ENCODE measurements at places on chromosomes 4 and X. TPM values are rescaled to one million over a fixed set of nuclear protein-coding genes. Genes with fewer than 3 reads are reported as not detected.

The CCSER1 gene
- 0.21 TPM for polyA plus RNA-seq

- DNase-seq = no peak
- H3K4me1 ChIP-seq = no peaks in the 10 kb centered on the region
- H3K4me3 ChIP-seq = no peak overlapping the region
- no peaks in the 10 kb centered on the region for H3K27me3 ChIP-seq
- H3K27ac ChIP-seq = no peak overlapping the region
- H3K36me3 ChIP-seq = no peaks in the 10 kb centered on the region
These were observed 142.4 kb upstream of the ANKRD50 start for GRCh38 chr4:124854968-124855367.

DNA sequence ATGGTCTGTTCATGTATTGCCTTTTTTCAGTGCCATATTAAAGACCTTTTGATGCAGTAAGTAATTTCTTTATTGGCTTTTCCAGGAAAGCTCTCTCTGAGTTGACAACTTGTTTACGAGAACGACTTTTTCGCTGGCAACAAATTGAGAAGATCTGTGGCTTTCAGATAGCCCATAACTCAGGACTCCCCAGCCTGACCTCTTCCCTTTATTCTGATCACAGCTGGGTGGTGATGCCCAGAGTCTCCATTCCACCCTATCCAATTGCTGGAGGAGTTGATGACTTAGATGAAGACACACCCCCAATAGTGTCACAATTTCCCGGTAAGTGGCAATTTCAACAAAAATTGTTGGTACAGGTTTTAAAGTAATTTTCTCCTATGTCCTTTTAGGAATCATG lies 148.0 kb downstream of the STIM2 start:
- no peaks in the 10 kb centered on the region for H3K27me3 ChIP-seq
- H3K36me3 ChIP-seq = peaks cover 5% of the 10 kb centered on the region
- no peak for DNase-seq

DNA sequence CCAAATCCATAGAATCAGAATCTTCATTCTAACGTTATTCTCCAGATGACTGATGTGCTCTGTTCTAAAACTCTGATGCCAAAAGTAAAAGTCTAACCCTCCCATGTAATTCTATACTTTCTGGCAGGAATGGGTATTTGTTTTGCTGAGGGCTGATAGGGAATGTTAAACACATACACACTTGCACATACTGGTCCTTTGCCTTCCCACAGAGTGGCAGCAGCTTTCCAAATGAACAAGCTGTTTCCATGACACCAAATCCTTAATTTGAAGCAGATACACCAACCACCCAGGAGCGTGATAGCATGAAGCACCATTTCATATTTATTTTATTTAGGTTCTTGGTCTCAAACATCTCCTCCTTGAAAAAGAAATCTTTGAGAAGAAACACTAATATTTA lies 155.5 kb upstream of the PRDX4 start:
- H3K4me3 ChIP-seq = no peak overlapping the region
- H3K27ac ChIP-seq = no peak overlapping the region
- H3K27me3 ChIP-seq = no peaks in the 10 kb centered on the region
- DNase-seq = no peak
- no peaks in the 10 kb centered on the region for H3K36me3 ChIP-seq
- peaks cover 3% of the 10 kb centered on the region for H3K4me1 ChIP-seq

The EDA2R gene
- 0.01 TPM for polyA plus RNA-seq

- no peaks in the 10 kb centered on the region for H3K4me1 ChIP-seq
- H3K27ac ChIP-seq = no peak overlapping the region
These were observed 345.3 kb downstream of the SPRY1 start for GRCh38 chr4:123741906-123742305.

The TSPAN7 gene
- 26.2 TPM for polyA plus RNA-seq

GRCh38 chr4:6962211-6963041 lies 52.8 kb downstream of the TBC1D14 start:
- no peaks in the 10 kb centered on the region for H3K27me3 ChIP-seq
- H3K36me3 ChIP-seq = no peaks in the 10 kb centered on the region
- no peak overlapping the region for H3K27ac ChIP-seq

The IRS4 gene
- polyA plus RNA-seq = not detected

GRCh38 chrX:23802431-23802830 lies 19.5 kb downstream of the SAT1 start:
- no peak overlapping the region for H3K27ac ChIP-seq
- no peak for DNase-seq
- no peaks in the 10 kb centered on the region for H3K36me3 ChIP-seq
- H3K4me3 ChIP-seq = no peak overlapping the region
- H3K27me3 ChIP-seq = no peaks in the 10 kb centered on the region
- H3K4me1 ChIP-seq = no peaks in the 10 kb centered on the region

DNA sequence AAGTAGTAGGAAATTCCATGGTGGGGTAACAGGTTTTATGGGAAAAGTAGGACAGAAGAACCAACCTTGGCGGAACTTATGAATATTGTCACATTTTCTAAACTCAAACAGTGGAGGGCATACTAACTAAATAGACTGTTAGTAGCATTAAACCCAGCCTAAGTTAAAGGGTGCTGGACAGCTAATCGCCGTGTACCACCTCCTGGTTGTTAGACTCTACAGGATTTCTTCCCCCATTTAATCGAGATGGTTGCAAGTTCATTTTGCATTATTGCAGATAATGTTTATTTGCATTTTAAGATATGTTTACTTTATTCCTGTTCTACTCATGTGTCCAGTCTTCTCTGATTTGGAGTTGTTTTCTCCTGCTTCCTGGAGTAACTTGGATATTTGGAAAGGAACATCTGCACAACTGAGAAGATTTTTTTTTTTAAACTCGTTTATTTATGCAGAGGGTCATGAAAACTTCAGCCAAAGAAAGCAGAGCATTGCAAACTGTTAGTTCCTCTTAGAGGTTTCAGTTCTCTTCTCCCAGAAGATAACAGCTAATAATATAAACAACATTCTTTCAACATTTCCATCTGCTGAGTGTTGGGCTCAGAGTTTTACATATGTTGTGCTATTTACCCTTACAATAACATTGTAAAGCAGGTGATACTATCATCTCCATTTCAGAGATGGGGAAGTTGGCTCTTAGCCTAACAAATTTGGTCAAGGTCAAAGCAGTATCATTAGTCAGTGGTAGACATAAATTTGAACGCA lies 51.5 kb upstream of the TBC1D9 start:
- H3K36me3 ChIP-seq = no peaks in the 10 kb centered on the region
- no peaks in the 10 kb centered on the region for H3K4me1 ChIP-seq
- DNase-seq = no peak
- no peak overlapping the region for H3K27ac ChIP-seq

DNA sequence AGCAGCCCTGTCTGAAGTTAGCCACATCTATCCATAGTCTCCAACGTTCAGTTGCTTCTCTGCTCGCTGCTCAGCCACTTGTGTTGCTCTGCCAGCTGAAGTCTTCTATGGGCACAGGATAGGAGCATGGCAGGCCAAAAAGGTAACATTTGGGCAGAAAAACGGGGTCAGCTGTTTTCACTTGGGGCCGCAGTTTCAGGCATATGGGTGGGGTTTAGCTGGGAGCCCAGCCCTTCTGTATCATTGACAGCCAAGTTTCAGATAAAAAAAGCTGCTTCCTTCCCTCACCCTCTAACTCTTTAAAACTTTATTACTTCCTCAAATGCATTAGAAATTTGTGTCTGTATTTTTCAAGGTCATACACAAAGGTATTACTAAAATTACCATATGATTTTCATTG lies 18.4 kb upstream of the MANBA start:
- no peak overlapping the region for H3K27ac ChIP-seq
- no peak for DNase-seq
- H3K36me3 ChIP-seq = no peaks in the 10 kb centered on the region
- H3K4me1 ChIP-seq = no peaks in the 10 kb centered on the region
- H3K27me3 ChIP-seq = no peaks in the 10 kb centered on the region
- no peak overlapping the region for H3K4me3 ChIP-seq

- H3K36me3 ChIP-seq = no peaks in the 10 kb centered on the region
- no peaks in the 10 kb centered on the region for H3K27me3 ChIP-seq
- DNase-seq = peak; percentile 46
- H3K27ac ChIP-seq = no peak overlapping the region
- peaks cover 3% of the 10 kb centered on the region for H3K4me1 ChIP-seq
These were observed 900 bp downstream of the TRO start for GRCh38 chrX:54921427-54922021.

DNA sequence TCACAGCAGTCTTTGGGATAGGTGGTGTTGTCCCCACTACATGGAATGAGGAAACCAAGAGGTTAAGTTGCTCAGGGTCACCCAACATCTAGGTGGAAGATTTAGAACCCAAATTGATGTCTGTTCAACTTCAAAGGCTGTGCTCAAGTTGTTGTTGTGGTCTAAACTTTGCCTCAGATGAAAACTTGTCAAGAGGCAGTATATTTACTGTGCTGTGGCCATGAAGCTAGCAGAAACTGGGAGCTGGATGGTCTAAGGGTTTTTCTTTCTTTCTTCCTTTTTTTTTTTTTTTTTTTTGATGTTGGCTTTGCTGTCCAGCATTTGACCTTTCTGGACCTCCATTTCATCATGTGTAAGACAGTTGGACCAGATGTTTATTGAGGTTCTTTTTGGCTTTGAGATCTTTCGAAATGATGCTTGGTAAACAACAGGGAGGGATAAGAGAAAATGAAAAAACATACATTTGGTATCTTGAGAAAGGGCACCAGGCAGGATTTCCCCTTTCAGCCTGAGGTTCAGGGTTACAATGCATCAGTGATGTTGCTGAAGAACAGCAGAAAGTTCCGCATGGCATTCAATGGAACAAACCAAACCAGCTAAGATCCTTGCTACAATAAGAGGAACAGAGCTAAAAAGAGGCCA lies 166.2 kb upstream of the RPS6KA3 start:
- no peak overlapping the region for H3K4me3 ChIP-seq
- no peaks in the 10 kb centered on the region for H3K36me3 ChIP-seq
- no peak overlapping the region for H3K27ac ChIP-seq
- no peak for DNase-seq
- peaks cover 4% of the 10 kb centered on the region for H3K4me1 ChIP-seq
